GM13976 (cell line): ENCODE measurements at places on chromosomes 2 and 18.

- DNase-seq = no peak
Measured at GRCh38 chr2:21411741-21412140, 288.0 kb downstream of the TDRD15 start.

GRCh38 chr2:234304950-234305349 lies 191.9 kb downstream of the ARL4C start:
- no peak for DNase-seq

- DNase-seq = no peak
Measured at GRCh38 chr2:79981316-79981715, 323.2 kb downstream of the LRRTM1 start.

DNA sequence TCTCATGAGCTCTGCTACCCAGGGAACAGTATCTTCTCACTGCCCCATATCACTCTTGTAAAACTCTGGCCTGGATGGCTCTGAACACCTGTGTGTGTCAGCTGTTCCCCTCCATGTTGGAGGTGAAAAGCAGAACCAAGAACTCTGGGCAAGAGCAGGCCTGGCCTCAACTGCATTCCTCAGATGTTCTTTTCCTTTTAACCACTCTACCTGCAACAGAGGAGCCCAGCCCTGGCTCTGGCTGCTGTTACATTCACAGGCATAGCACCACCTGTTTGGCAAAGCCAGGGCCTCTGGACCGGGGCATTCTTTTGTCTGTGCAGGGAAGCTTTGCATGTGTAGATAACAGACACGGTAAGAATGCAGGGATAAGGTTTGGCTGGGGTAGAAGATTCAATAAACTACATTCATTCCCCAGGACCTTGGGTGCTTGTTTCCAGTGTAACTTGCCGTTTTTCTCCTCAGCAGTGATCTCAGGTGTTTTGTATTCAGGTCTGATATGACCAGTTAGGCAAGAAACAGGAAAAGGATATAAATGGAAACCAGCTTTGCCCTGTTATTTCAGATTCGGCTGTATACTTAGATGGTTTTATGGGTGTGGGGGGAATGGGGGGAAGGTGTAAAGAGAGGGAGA lies 95.1 kb downstream of the SPTBN1 start:
- DNase-seq = no peak

DNA sequence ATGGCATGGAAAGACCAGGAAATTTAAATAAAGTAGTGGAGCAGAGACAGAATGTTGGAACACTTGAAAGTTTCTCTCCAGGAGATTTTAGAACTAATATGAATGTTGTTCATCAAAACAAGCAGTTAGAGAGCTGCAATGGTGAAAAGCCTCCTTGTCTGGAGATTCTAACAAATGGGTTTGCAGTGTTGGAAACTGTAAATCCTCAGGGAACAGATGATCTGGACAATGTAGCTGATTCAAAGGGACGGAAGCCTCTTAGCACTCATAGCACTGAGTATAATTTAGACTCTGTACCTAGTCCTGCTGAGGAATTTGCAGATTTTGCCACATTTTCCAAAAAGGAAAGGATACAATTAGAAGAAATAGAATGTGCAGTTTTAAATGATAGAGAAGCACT lies 27.7 kb downstream of the AFTPH start:
- DNase-seq = no peak

DNA sequence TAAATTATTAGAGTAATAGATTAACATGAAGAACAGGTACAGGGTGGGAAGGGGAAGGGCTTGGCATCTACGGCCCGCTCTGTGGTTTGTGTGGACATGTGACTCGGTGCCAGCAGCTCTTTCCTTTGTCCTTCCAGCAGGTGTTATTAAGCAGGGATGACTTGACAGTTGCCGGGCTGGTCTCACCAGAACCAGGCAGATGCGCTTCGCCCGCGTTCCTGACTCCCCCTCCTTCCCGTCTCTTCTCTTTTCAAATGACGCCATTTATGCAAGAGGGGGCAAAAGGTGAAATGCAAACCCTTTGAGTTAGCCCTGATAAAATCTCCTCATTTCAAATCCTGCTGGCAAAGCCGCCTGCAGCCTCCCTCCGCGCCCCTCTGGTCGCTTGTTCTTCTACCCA lies 38.9 kb upstream of the MGAT4A start:
- DNase-seq = no peak

GRCh38 chr18:70246061-70246466 lies 40.6 kb upstream of the RTTN start:
- no peak for DNase-seq

DNA sequence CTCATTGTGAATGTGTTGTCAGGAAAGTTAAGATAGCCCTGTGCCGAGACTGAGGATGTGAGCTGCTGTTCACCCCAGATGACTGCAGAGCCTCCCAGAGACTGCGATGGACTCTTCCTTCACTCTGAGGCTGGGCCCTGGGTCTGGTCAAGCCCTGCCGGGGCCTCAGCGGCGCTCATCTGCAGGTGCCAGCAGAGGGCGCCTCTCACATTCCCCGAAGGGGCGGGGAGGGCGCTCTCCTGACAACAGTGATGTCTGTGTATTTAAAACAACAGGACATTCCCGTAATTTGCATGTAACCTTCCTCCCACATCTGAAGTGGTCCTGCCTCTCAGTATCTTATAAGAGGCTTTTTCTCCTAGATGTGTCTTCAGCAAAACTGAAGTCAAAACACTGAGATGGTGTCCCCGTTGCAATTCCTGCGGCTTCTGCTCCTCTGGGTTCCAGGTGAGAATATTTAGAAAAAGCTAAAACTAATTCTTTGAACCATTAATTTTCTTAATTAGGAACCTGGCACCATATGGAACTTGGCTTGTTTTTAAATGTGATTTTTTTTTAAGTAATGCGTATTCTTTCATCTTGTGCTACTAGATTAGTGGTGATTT lies 1377.9 kb downstream of the RPIA start:
- DNase-seq = peak; percentile 52

DNA sequence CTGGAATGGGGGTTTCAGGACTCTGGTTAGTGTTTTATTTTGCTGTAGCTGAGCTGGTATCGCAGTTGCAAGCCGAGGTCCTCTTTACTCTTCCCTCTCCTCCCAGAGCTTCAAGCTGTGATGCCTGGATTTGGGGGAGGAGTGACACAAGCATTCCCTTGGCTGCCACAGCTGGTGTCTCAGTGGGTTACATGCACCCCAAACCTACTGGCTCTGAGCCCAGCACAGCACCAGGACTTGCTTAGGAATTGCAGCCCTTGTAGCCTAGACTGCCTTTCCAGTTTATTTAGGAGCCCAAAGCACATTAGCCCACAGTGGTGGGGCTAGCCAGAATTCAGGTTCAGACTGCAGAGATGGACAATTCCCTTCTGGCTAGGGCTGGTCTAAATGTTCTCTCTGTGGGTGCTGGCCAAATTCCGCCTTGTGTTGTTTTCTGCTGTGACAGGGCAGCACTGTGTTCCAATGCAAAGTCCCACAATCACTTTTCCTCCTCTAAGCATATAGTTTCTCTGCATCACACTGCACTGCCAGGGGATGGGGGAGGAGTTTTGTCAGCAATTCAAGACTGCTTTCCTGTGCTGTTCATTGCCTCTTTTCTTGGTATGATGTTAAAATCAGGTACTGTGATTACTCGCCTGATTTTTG lies 122.8 kb downstream of the SLC4A10 start:
- no peak for DNase-seq

GRCh38 chr2:608711-609110 lies 68.5 kb downstream of the TMEM18 start:
- DNase-seq = no peak

DNA sequence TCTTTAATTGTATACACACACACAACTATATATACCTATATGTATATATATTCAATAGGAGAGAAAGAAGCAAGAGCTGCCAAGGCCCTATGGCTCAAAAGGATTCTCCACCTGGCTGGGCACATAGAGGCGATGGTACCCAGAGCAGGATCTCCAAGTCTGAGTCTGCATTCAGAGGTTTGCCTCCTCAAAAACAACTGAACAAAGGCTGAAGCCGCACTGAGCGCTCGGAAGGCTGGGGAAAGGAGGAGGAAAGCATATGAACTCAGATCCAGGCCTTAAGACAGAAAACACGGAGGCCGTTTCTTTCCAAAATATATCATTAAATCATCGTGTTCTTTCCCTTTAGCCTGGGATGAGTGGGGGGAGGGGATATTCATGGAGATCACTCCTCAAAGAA lies 3.6 kb downstream of the HOXD12 start:
- DNase-seq = no peak

- DNase-seq = no peak
Measured at GRCh38 chr2:58042486-58042970, 4.1 kb upstream of the VRK2 start.

DNA sequence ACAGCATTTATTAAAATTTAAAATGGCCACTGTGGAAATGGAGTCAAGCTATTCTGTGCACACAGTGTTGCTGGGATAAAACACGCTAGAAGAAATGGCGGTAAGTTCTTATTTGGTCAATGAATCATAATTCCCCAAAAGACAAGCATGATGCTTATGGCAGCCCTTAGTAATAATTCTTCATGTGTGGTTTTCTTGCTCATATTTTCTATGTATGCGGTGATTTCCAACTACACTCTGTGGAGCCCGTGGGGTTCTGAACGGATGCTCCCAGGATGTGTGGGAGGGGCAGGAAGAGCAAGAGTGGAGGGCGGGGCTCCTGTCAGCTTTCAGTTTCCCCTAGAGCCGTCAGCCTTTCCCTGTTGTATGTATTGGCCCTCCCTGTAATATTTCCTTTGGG lies 91.7 kb upstream of the RMDN2 start:
- DNase-seq = peak; percentile 38

- no peak for DNase-seq
Measured at GRCh38 chr2:38214209-38214717, 138.3 kb upstream of the CYP1B1 start.

- DNase-seq = no peak
Measured at GRCh38 chr2:64658269-64658668, 4.6 kb upstream of the SERTAD2 start.

GRCh38 chr2:20330192-20330591 lies 20.5 kb downstream of the PUM2 start:
- no peak for DNase-seq

DNA sequence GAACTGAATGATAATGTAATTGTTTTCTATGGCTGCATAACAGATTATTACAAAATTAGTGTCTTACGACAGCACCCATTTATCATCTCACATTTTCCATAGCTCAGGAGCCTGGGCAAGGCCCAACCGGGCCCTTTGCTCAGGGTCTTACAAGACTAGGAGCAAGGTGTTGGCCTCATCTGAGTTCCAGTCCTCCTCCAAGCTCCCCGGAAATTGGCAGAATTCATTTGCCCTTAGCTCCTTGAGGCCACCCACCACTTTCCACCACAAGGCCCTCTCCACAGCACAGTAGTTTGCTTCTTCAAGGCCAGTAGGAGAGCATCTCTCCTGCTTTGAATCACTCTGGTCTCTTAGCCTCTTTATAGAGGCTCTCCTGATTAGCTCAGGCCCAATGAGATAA lies 89.2 kb upstream of the SALL3 start:
- no peak for DNase-seq

- DNase-seq = no peak
Measured at GRCh38 chr2:79529636-79530035, 16.8 kb downstream of the CTNNA2 start.
